ENCODE measurements at places on chromosomes 13 and 19.

GRCh38 chr13:93635616-93636032, 409.0 kb downstream of the GPC6 start:
- H3K27ac ChIP-seq: no peak overlapping the region
- no peak for DNase-seq

DNA sequence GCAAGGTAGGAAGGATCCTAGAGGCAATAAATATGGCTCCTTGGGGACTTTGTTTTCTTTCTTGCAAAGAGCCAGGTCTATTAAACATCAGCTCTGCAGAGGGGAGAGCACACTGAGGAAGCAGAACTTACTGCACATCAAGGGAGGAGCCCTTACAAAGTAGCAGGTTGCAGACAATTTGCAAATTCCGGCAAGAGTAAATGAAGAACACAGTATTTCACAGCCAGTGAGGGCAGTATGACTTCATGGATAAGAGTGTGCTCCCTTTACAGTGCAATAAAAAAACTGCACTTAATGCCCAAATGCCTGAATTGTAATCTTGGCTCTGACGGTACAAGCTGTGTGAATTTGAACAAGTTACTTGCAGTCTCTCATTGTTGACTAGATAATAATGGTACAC, 75.5 kb downstream of the STARD13 start:
- no peak overlapping the region for H3K27ac ChIP-seq
- DNase-seq: no peak
- no peaks in the 10 kb centered on the region for H3K36me3 ChIP-seq
- no peaks in the 10 kb centered on the region for H3K27me3 ChIP-seq
- peaks cover 56% of the 10 kb centered on the region for H3K4me1 ChIP-seq

DNA sequence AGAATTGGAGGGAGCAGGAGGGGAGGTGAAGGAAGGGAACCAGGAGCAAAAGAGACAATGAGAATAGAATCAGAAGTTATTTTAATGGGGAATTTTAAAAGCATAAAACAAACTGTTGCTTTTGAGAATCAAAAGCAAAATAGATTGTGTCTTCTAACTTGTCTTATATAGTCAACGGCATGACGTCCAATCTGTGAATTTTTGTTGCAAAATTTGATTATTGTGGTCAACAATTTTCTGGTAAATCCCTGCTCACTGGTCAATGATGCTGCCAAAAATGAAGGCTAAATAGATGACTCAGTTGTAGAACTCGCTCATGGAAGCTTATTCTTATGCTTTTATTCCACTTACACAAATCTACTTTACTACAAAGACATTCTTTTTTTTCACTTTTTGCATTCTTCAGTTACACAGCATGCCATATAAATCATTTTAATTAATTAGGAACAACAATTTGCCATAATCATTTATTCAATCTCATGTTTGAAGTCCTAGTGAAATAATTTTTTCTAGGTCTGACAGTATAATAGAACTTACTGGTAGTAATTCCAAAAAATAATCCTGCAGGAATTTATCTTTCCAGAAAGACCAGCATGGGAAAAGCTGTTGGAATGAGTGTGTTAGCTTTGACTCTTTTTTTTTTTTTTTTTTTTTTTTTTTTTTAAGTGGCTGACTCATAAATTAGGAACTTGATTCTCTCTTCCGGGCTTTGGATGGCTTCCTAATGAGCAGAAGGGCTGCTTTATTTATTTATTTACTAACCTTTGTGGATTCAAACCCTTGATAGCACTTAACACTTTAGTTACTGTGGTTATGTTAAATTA, 256.9 kb downstream of the SPRY2 start:
- H3K27me3 ChIP-seq: no peaks in the 10 kb centered on the region
- H3K36me3 ChIP-seq: no peaks in the 10 kb centered on the region
- DNase-seq: no peak
- H3K4me3 ChIP-seq: no peak overlapping the region
- H3K27ac ChIP-seq: peak overlapping the region; percentile 75
- no peaks in the 10 kb centered on the region for H3K4me1 ChIP-seq

DNA sequence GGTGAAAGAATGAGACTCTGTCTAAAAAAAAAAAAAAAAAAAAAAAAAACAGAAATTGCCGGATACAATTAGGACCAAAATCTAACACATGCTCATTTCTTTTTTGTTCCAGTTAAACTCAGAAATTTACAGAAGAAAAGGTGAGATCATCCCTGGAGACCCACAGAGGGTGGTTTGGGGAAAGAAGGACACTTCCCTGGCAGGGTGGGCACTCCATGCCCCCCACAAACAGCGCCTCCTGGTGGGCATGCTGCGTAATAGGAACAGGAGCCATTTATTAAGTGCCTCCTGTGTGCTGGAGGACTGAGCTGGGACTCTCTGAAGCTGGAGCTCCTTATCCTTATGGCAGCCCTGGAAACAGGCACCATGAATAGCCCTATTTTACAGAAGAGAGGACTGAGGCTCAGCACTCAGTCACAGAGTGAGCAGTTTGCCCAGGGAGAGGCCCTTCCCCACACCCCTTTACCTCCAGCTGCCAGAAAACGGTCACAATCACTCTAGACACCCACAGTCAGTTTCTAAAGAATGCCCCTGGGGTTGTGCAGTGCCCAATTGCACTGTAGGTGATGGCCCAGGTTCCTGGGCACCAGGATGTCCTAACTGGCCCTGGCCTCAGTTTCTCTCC, 10.1 kb downstream of the C19orf38 start:
- no peaks in the 10 kb centered on the region for H3K27me3 ChIP-seq
- H3K27ac ChIP-seq: no peak overlapping the region
- H3K36me3 ChIP-seq: no peaks in the 10 kb centered on the region
- no peak overlapping the region for H3K4me3 ChIP-seq
- H3K4me1 ChIP-seq: no peaks in the 10 kb centered on the region
- no peak for DNase-seq

GRCh38 chr13:98108341-98108740, 34.6 kb upstream of the FARP1 start:
- no peaks in the 10 kb centered on the region for H3K27me3 ChIP-seq
- H3K27ac ChIP-seq: no peak overlapping the region
- no peak overlapping the region for H3K4me3 ChIP-seq
- H3K4me1 ChIP-seq: no peaks in the 10 kb centered on the region

- H3K36me3 ChIP-seq: no peaks in the 10 kb centered on the region
- peak overlapping the region; percentile 60 for H3K27ac ChIP-seq
- no peak overlapping the region for H3K4me3 ChIP-seq
- no peaks in the 10 kb centered on the region for H3K27me3 ChIP-seq
- no peak for DNase-seq
- no peaks in the 10 kb centered on the region for H3K4me1 ChIP-seq
Observed at GRCh38 chr19:31330237-31330636, 19.0 kb downstream of the TSHZ3 start.

DNA sequence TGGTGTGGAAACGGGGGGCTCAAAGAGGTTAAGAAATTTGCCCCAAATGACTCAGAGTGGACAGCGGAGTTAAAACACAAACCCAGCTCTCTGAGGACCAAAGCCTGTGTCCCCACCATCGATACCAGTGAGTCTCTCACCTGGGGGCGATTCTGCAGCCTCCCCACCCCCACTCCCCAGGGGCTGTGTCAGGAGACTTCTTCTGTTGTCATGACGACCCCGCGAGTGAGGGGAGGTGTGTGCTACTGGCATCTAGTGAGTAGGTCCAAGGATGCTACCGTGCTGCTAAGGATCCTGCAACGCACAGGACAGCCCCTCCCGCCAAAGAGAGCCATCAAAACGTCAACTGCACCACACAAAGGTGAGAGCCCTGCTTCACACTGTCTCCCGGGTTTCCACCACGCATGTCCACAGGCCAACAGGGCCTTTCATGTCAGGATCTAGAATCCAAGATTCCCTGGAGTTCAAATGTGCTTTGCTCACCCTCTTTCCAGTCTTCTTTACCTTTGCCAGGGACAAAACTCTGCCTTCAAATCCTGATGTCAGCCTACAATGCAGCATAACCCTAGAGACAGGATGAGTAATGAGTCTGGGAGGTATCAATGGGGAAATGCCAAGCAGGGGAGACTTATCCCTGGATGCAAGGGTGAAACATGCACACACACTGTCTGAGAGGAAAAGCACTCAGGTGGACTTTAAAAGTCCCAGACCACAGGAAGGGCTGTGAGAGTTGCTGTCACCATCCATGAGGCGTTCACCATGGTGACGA, 3.9 kb downstream of the RANBP3 start:
- H3K4me1 ChIP-seq: peaks cover 17% of the 10 kb centered on the region
- H3K27me3 ChIP-seq: no peaks in the 10 kb centered on the region
- no peak overlapping the region for H3K27ac ChIP-seq
- peaks cover 7% of the 10 kb centered on the region for H3K36me3 ChIP-seq
- no peak for DNase-seq
- H3K4me3 ChIP-seq: no peak overlapping the region

DNA sequence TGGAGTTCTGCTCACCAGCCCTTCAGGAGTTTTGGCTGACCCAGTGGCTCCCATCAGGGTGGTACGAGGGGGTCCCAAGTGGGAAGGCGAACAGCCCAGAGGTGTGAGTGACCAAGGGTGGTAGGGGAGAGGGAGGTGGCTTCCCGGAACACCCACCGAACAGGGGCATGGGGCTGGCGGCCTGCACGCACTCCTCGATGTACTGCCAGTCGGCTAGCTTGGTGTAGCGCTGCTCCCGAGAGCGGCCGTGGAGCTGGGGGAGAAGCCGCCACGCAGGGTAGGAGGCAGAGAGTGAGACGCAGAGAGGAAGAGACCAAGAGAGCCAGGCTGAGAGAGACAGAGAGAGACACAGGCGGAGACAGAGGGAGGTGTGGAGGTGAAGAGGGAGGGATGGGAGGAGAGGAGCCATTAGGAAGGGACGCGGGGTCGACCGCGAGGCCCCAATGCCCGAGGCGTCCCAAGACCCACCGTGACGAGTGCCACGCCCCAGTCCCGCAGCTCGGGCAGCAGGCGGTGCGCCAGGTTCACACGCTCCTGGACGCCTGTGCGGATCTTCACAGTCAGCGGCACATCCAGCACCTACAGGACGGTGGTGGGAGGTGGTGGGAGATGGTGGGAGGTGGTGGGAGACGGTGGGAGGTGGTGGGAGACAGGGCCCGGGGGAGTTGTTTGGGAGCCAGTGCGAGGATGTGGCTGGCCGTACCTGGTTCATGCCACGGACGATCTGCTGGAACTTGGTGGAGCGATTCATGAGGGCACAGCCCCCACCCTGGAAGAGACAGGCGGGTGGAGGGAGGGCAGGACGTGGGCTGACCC, 2.3 kb upstream of the PRR22 start:
- peaks cover 6% of the 10 kb centered on the region for H3K4me1 ChIP-seq
- no peaks in the 10 kb centered on the region for H3K36me3 ChIP-seq
- no peak overlapping the region for H3K4me3 ChIP-seq
- DNase-seq: no peak
- H3K27me3 ChIP-seq: no peaks in the 10 kb centered on the region
